ENCODE measurements at places on chromosomes 1 and 21.

- no peak for DNase-seq
Measured at GRCh38 chr1:161940866-161941591, 82.6 kb downstream of the OLFML2B start.

DNA sequence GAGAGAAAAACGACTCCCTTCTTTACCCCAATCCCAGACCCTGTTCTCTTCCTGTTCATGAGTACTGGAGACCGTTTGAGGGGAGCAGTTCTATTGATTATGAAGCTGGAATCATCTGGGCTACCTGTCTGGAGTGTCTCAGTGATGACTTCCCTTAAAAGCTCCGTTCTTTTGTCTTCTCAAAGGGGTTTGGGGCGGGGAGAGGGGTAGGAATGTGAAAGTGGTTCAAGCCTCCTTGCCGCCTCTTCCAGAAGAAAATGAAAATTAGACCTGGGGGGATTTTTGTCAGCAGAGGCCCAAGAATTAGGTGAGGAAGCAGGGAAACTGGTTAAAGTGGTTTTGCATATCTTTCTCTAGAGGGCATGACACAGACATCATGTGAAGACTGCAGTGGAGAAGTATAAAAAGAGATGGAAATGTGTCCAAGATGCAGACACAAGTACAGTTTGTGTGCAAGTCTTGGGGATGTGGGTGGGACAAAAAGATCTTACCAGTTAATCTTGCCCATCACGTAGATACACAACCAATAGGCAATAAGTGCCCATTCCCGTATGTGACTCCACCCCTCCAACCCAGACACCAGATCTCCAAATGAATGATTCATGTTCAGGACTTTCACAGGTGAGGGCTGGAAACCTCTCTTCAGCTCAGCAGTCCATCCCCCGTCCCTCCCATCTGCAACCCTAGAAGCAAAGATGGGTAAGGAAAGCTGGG lies 470 bp upstream of the MTMR11 start:
- peak; percentile 37 for DNase-seq

DNA sequence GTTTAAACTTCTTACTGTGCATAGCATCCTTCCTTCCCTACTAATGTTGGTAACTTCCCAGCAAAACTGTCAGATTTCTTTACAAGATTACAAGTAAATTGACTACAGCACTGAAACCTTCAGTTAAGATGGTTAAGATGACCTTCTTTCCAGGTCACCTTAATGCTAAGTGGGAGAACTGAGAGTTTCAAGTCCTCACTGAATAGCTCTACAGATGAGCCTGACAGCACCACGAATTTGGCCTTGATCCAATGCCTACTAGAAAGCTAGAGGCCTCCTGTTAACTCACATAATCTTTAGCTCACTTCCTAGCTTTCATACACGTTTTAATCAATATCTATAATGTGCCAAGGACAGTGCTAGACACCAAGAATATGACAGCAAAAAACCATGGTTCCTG lies 276.0 kb upstream of the PLD5 start:
- DNase-seq = no peak

GRCh38 chr1:221563476-221563921 lies 178.4 kb downstream of the DUSP10 start:
- DNase-seq = no peak

DNA sequence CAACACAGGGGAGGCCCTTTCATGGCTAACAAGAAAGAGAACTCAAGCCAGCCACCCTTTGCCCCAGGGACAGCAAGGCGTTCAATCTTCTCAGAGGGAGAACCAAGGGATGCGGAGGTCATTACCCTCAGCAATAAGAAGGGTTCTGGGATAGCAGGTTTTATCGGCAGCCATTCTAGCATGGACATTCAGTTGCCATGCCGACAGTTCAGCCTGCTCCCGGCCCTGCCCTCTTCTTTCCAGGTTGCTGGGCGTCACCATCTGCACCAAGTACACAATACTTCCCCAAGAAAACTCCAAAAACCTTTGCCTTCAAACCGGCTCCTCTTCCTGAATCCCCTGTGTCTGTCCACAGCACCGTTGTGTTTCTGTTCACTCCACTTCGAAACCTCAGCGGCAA lies 47.1 kb downstream of the SYT2 start:
- no peak for DNase-seq

DNA sequence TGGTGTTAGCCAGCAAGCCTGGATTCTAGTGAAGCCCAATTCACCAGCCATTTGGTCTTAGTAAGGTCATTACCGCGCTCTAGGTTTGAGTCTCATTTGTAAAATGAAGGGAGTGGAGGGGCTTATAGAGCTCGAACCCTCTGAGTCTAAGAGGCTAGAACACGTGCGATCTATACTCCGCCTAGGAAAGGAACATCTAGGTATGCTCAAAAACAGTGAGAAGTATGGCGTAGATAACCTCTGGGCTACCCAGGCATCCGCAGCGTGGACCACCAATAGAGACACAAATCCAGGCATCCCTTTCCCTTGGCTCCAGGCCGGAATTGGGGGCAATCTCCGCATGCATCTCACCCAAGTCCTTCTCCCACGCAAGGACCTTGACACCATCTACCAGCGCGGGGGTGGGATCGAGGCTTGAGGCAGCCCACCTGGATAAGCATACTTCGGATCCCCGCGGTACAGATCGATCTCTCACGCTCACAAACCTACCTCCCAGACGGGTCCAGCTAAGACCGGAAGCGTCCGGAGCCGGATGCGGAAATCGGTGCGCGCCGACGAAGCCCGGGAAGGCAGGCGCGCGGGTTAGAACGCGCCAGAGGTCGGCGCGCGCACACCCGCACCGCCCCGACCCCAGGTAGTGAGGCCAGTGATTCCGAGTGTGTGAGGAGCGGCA lies at the start of gene METTL25B:
TSS of gene METTL25B (plus strand) at position 544 of the 673 bp plus-strand sequence. CDS start 636 bp downstream, outside the sequence.
- DNase-seq = peak; percentile 84

GRCh38 chr1:241641773-241642592 lies 1.8 kb upstream of the CHML start:
- peak; percentile 69 for DNase-seq

- DNase-seq = no peak
Measured at GRCh38 chr1:114330451-114330983, 176.8 kb upstream of the SYT6 start.

Data from Caco-2 (cell line).